ENCODE measurements at places on chromosomes 6 and 20. TPM values are rescaled to one million over a fixed set of nuclear protein-coding genes. Genes with fewer than 3 reads are reported as not detected.

The CGA gene
- not detected for total RNA-seq

The LAMA2 gene
- total RNA-seq: 91.1 TPM

The MYB gene
- 2.5 TPM for total RNA-seq

GRCh38 chr20:10953437-10953836 lies 279.6 kb upstream of the JAG1 start:
- no peak for DNase-seq

The RHAG gene
- 2.5 TPM for total RNA-seq

The SNAP25 gene
- total RNA-seq: 5.6 TPM

GRCh38 chr6:147135211-147135681 lies 69.0 kb upstream of the STXBP5 start:
- DNase-seq: no peak

DNA sequence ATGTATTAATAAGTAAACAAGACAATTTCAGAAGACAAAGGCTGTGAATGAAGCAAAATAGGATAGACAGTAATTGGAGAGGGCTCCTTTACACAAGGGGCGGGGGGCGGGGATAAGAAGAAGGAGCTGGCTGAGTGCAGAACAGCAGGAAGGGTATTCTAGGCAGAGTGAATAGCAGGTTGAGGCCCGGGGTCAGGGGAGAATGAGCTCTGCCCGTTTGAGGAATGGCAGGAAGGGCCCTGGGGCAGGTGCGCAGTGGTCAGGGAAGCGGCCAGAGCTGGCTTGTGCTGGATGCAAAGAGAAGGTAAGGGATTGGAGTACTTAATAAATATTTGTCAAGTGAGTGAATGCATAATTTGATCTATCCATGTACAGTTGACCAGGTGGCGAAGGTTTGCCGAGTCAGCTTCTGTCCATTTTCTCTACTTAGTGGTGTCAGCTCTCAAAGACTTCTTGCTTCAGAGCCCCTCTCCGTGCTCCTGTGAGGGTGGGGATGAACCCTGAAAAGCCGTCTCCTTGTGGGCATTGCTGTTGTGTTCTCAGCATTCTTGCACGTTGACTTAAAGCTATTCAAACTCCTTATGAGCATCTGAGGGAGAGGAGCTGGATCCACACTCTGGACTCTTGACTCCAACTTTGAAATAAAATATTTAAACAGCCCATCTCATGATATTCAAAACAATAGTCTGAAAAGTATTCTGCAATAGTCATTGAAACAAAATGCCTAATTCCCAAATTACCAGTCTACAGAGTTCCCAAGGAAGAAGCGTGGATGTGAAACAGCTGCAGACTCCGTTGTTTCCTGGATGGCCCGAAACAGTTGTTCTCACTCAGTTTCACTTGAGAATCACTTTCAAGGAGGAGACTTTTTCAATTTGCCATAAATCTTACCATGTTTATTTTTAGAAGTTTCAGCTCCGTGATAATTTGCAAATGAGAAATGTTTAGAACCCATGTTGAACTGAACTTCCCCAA lies 105.1 kb downstream of the EDN3 start:
- DNase-seq: no peak

The FAM229B gene
- 11.0 TPM for total RNA-seq
